ENCODE measurements at places on chromosomes 3 and 15.

DNA sequence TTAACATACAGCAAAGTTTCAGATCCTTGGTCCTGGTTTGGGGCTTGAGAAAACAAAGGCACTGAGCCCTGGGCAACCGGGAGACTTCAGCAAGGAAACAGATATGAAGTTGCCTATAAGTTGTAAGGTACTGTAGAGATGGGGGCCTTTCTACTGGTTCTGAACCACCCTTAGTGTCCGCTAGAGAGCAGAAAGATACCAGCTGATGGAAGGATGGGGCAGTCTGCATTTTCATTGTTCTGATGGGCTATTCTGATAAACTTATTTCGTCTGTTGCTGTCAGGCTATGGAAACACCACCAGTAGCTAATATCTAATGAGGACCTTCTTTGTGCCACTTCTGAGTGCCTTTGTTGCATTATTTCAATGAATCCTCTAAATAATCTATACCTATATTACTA lies 38.7 kb downstream of the FGD5 start:
- no peak for DNase-seq

GRCh38 chr15:73873889-73874511 lies 636 bp downstream of the TBC1D21 start:
- no peak for DNase-seq

DNA sequence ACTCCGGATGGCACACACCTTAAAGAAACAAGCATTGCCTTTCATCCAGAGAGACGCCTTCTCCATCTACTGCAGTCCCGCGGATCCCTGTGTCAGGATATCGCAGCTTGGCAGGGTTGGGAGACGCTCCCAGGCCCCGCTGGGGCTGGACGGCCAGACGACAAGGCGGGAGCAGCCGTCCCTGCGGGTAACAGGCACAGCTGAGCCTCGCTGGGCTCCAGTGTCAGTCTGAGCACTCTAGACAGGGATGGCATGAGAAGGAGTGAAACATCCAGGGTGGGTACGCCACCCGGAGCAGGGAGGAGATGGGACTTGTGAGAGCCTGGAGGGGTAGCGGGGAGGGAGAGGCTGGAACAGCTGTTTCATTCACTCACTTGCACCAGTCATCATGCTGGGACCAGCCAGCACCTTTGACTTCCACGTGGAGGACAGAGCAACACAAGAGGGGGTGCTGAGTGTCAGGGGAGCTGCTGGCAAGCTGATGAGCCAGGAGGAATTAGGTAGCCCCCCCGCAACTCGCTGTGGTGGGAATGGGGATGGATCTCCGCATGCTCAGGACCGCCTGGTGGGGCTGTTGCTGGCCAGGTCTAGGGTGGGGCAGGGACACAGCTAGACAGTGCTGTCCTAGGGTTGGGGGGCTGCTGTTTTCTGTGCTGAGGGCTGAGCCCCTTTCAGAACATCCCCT lies 31.6 kb upstream of the SNRPA1 start:
- DNase-seq, result no peak

- DNase-seq, result no peak
Observed at GRCh38 chr15:62377736-62378480, 212.8 kb upstream of the C2CD4B start.

- DNase-seq, result no peak
Observed at GRCh38 chr3:132822266-132822665, 100.1 kb upstream of the NPHP3 start.

GRCh38 chr3:98645039-98645438 lies 51.6 kb upstream of the CPOX start:
- DNase-seq, result no peak

DNA sequence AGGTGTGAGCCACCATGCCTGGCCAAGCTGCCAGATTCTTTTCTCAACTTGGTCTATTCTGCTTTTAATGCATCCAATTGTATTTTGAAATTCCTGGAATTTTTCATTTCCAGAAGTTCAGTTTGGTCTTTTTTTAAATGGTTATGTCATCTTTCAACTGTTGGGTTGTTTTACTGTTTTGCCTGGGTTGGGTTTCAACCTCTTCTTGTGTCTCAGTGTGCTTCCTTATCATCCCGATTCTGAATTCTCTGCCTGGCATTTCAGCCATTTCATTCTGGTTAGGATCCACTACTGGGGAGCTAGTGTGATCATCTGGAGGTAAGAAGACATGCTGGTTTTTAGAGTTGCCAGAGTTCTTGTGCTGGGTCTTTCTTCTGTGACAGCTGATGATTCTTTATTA lies 61.5 kb downstream of the LRRC49 start:
- DNase-seq, result no peak

- no peak for DNase-seq
Observed at GRCh38 chr15:64009798-64010261, 36.5 kb downstream of the DAPK2 start.

DNA sequence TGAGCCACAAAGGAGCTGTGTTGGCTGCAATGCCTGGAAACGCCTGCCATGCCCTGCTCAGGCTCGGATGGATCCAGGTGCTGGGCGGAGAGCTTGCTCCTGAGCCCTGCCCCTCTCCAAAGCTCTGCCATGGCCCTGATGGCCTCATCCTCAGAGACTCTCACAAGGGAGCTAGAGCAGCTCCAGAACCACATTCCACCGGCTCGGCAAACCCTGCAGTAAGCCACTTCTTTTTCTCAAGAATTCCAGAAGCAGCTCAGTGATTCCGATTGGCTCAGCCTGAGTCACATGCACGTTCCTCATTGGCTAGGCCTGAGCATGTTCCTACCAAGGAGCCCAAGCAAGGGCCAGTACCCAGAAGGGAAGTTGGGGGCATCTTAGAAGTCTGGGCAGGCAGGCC lies 24.8 kb downstream of the TPRA1 start:
- no peak for DNase-seq

DNA sequence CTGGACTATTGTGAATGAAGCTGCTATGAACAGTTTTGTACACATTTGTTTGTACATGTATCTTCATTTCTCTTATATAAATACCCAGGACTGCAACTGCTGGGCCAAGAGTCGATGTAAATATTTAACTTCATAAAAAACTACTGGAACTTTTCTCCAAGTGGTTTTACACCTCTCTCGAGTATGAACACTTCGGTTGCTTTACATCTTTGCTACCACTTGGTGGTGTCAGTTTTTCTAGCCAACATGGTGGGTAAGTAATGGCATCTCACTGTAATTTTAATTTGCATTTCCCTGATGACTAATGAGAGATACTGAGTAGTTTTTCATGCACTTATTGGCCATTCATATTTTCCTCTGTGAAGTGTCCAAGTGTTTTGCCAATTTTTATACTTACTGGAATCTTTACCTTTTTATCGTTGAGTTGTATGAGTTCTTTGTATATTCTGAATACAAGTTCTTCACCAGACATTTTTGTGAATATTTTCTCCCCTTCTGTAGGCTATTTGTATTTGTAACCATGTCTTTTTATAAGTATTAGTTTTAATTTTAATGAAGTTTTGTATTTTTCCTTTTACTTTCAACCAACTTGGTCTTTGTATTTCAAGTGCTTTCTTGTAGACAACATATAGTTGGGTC lies 44.4 kb downstream of the PCOLCE2 start:
- DNase-seq, result no peak

GRCh38 chr3:188320757-188321156 lies 166.8 kb downstream of the LPP start:
- no peak for DNase-seq

DNA sequence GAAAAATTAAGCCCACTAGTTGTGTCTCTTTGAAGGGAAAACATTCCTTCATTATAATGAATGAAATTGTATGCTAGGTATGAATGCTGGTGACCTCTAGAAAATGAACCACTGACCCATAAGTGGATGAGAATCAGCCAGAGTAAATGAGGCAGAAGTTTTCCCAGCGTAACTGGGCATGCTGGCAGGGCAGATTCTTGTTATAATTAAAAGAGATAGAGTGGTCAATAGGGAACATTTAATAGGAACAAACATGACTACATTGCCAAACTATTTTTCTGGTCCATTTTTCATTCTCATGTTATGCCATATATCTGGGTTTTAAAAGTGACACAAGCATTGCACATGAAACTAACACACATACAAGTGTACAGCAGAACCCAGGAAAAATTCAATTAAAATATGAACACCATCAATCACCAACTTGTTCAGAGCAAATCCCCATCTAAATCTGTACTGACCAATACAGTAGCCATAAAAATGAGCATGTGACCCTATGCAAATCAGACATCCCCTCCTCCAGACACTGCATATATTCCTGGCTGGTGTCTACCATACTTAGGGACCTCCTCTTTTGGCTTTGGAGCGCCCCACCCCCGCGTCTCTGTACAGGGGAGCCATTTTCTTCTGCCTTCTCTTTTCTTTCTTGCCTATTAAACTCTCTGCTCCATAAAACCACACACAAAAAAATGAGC lies 4.0 kb downstream of the CLRN1 start:
- DNase-seq, result no peak

DNA sequence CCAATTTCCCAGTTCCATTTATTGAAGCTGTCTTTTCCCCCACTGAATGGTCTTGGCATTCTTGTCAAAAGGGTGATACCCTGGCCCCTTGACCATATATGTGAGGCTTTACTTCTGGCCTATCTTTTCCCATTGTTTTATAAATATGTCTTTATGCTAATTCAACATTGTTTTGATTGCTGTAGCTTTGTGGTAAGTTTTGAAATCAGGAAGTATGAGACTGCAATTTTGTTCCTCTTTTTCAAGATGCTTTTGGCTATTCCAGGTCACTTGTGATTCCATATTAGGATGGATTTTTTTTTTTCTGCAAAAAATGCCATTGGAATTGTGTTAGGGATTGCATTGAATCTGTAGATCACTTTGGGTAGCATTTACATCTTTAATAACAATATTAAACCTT lies 141.2 kb upstream of the MANF start:
- no peak for DNase-seq

GRCh38 chr3:122825460-122825859 lies 30.6 kb downstream of the SLC49A4 start:
- DNase-seq, result no peak

DNA sequence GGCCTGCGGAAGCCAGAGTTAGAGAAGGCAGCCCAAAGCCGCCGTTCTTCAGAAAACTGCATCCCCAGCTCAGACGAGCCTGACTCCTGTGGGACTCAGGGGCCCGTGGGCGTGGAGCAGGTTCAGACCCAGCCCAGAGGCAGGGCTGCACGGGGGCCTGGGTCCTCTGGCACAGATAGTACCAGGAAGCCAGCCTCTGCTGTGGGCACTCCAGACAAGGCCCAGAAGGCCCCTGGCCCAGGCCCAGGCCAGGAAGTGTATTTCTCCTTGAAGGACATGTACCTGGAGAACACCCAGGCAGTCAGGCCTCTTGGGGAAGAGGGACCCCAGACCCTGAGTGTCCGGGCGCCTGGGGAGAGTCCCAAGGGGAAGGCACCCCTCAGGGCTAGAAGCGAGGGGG lies 23.1 kb downstream of the ALPK3 start:
- no peak for DNase-seq

- no peak for DNase-seq
Observed at GRCh38 chr3:184175981-184176376, 1.3 kb downstream of the AP2M1 start.

GRCh38 chr3:108334701-108335100 lies 38.4 kb downstream of the HHLA2 start:
- no peak for DNase-seq

DNA sequence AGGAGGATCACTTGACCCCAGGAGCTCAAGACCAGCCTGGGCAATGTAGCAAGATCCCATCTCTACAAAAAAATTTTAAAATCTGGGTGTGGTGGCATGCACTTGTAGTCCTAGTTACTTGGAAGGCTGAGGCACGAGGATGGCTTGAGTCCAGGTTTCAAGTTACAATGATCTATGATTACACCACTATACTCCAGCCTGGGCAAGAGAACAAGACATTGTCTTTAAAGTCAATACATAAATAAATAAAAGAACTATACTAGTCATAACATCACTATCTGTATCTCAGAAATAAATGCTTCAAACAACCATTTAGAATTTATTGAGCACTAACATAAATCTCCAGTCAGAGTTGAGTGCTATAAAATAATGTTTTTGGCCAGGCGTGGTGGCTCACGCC lies 8.5 kb upstream of the PHLDB2 start:
- DNase-seq, result no peak

GRCh38 chr3:44240061-44240460 lies 1.6 kb upstream of the TOPAZ1 start:
- DNase-seq, result no peak

DNA sequence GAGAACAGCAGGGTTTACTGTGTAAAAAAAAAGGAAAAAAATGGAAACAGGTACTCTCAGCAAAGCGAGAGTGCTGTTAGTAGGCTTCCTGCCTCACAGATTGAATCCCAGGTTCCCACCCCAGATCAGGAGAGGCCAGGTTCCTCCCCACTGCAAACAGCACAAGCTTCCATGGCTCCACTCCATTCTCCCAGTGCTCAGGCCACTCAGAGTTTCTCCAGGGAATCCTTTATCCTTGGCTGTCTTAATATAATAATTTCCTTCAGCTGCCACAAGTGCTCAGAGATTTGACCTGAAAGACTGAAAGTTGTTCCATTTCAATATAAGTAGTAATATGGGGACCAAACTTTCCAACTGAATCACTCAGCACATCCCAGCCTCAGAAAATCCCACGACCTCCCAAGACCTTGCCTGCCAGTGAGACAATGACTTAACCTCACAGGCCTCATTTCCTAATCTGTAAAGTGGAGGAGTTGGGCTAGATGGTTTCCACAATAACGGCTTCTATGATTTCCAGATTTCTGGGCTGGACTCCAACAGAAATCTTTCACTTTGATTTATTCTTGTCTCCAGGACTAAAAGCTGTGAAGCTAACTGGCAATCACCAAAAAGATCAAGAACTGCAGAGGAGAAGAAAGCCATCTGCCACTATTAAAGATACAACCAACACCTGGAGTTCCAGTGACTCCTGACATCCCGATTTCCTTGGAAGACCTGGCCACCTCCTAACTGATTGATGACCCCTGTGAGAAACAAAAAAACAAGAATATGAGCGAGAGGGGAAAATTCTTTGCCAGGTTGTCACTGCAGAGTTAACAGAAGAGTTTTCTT lies 289.5 kb downstream of the NEK10 start:
- DNase-seq, result no peak

DNA sequence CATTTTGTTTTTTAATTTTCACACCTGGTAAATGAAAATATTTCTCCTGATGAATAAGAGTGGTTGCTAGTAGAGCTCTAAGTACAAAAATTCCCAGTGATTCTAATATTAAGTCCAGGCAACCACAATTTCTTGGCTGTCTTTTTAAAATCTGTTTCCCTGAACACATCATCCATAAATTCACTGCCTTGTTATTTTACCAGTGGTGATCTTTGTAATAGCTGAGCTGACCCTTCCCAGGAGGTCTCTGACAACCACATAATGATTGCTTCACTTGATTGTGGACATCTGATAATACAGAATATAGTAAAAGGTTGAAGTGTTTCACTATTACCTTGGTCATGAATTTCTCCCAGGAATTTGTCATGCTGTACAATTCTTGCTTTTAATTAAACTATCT lies 13.9 kb upstream of the TOP2B start:
- DNase-seq, result no peak

- DNase-seq, result no peak
Observed at GRCh38 chr3:190289989-190290388, 32.3 kb downstream of the CLDN1 start.

GRCh38 chr3:60440869-60441268 lies 810.4 kb downstream of the FHIT start:
- no peak for DNase-seq

- no peak for DNase-seq
Observed at GRCh38 chr3:66463730-66464511, 36.9 kb downstream of the LRIG1 start.

Data from activated CD4-positive, CD25-positive, alpha-beta regulatory T cell treated with anti-CD3 and anti-CD28 coated beads, Interleukin-2, amount 50 U/mL, for 72 hours (primary cell).